ENCODE measurements at places on chromosomes 12 and 14.

- DNase-seq, result no peak
Measured at GRCh38 chr14:76097547-76097946, 54.2 kb upstream of the GPATCH2L start.

DNA sequence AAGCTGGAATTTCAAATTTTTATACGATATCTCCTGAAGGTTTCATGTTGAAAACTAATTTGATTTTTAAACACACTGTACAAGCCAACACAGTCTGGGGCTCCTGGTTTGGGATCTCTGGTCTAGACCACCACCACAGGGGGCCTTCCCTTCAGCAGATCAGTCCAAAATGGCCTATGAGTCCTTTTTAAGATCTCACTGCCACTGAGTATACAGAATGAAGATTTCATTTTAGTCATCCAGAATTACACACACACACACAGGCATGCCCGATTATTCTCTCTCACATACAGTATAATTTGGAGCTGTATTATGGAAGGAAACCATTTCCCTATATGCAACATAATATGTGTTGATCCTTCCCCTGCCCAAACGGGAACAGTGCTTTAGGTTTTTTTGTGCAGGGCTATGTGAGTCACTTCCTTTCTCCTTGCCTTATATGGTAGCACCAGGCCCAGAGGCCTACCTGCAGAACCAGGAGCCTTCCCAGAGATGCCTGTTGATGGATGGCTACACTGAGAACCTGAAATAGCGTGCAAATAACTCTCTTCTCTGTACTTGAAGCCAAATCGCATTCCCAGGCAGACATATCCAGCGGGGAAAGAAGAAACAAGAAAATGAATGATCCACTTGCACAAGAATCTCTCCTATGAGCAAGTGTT, 28.1 kb upstream of the WNK1 start:
- DNase-seq, result no peak

DNA sequence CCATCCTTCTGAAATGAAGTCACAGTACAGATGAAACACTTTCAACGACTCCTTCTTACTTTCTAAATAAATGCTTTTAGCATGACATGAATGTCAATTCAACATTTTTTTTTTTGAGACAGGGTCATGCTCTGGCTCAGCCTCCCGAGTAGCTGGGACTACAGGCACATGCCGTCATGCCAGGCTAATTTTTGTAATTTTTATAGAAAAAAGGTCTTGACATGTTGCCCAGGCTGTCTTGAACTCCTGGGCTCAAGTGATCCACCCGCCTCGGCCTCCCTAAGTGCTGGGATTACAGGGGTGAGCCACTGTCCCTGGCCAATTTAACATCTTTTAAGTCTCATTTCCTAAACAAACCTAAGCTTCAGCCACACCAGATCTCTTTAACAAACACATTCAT, 16.4 kb downstream of the GALNT6 start:
- DNase-seq, result no peak

- no peak for DNase-seq
Measured at GRCh38 chr12:88361493-88361892, 218.8 kb downstream of the KITLG start.

DNA sequence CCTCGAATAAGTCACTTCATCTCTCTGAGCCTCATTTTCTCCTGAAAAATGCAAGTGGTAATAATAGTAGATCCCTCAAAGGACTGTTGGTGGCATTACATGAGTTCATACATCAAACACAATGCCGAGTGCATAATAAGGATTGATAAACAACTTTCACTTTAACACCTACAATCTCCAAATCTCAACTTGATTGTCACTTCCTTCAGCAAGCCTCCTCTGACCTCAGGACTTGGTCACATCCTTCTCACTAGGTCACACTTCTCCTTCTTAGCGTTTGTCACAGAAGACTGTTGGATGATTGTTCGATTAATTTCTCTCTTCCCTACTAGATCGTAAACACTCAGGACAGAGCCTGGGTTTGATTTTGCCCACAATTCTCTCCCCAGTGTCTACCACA, 7.9 kb upstream of the PRKAB1 start:
- DNase-seq, result no peak

DNA sequence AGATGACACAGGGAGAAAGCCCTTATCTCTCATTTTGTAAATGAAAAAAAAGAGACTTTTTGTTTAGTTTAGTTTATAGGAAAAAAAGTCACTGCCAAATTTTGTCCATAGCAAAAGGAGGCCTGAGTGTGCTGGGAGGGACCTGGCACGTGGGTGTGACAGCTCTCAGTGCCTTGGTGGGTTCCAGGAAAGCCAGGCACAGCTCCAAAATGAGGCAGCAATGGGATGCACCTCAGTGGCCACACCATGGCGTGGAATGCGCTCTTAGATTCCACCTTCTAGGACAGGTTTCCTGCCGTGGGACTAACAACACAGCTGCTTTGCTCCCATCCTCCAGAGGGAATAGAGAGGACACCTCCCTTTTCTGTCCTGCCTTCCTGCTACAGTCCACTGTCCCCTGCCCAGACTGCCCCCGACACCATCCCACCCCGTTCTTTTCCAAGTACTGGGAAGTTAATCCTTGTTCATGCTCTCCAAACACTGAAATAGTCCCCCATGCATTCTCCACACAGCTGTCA, 207.6 kb downstream of the EMP1 start:
- DNase-seq, result no peak

DNA sequence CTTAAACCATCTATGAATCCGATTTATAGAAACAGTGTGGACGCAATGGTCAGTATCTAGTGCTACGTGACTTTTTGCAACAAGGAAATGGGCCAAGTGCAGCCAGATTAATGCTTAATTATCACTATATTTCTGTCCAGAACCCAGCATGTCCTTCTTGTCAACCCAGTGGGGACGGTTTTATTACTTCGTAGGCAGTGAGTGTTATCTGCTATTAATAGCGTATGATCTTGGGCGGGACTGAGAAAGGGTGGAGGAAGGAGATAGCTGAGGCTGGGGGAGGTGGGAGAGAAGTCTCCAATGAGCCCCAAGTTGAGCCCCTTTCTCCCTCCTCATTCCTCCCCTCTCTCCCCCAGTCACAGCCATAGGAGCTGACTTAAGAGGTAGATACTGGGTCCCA, 59.7 kb upstream of the FAM222A start:
- no peak for DNase-seq

GRCh38 chr14:61466249-61466904, 145.0 kb downstream of the PRKCH start:
- no peak for DNase-seq

DNA sequence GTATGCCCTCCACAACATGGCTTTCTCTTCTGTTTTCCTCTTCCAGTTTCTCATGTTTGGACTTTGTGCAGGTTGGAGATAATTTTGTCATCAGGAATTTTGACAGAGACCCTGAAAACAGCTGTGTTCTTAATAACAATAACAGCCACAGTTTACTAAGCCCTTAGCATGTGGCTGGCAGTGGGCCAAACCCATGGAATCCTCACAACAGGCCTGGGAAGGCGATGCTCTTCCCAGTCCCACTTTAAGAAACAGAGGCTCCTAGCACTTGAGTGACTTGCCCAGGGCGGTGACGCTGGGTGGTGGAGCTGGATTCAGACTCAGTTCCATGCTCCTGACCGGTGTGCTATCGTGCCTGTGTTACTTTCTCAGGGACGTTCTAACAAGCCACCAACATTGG, 20.1 kb upstream of the PLEKHG3 start:
- DNase-seq, result no peak

DNA sequence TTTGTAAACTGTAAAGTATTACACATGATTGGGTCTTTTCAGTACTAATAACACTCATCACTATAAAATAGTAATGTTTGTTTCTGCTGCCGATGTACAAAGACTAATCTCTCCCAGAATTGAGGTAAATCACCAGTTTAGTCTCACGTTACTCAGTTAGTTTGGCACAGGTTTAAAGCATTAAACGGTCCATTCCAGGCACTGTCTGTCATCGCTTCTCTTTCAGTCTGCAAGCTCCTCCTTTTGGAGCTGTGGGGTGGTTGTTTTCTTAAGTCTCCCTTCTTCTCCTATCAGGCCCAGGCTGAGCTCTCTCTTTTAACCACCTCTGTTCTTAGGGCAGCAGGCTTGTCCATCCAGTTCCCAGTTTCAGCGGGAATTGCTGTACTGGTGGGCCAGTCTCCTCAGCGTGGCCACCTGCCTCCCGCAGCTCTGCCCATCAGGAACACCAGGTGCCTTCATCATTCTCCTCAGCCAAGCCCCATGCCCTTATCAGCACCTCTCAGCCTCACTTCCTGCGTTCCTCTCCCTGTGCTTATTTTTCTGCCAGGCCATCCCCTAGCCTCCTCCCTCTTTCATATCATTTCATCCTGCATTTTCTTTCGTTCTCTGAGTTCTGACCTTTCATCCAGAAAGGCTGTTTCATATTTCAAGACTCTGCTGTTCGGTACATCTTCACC, 149.0 kb downstream of the TGFB3 start:
- no peak for DNase-seq

GRCh38 chr12:76462668-76463224, 96.8 kb downstream of the OSBPL8 start:
- DNase-seq, result no peak

DNA sequence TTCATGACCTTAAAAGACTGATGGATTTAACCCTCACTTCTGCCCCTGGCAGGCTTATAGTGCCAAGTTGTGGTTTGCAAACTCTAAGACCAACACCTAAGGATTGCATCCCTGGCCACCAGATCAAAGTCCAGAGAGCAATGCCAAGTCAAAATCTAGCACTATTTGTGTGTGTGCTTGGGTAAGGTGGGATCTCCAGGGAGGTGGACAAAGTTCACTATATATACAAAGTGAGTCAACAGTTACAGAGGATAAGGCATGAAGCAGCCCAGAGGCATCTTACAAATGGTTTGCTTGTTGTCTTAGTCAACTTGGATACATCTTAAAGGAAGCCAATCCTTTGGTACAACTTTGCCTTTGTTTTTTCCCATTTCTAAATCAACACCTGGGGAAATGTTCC, 137.3 kb downstream of the MSRB3 start:
- DNase-seq, result no peak

GRCh38 chr14:81889529-81889928, 355.9 kb upstream of the SEL1L start:
- no peak for DNase-seq

- DNase-seq, result no peak
Measured at GRCh38 chr14:68507544-68508081, 285.3 kb downstream of the ZFP36L1 start.

GRCh38 chr14:31934767-31935266, 142.3 kb upstream of the ARHGAP5 start:
- no peak for DNase-seq

- no peak for DNase-seq
Measured at GRCh38 chr12:42162965-42163364, 18.3 kb upstream of the GXYLT1 start.

GRCh38 chr14:79660053-79660939, 551.0 kb downstream of the DIO2 start:
- no peak for DNase-seq

- no peak for DNase-seq
Measured at GRCh38 chr14:61345151-61345482, 23.7 kb downstream of the PRKCH start.

- no peak for DNase-seq
Measured at GRCh38 chr14:50717811-50718210, 49.7 kb upstream of the SAV1 start.

- DNase-seq, result no peak
Measured at GRCh38 chr14:105021656-105022275, 883 bp upstream of the CDCA4 start.

- DNase-seq, result no peak
Measured at GRCh38 chr14:37480446-37481290, 114.4 kb downstream of the FOXA1 start.

DNA sequence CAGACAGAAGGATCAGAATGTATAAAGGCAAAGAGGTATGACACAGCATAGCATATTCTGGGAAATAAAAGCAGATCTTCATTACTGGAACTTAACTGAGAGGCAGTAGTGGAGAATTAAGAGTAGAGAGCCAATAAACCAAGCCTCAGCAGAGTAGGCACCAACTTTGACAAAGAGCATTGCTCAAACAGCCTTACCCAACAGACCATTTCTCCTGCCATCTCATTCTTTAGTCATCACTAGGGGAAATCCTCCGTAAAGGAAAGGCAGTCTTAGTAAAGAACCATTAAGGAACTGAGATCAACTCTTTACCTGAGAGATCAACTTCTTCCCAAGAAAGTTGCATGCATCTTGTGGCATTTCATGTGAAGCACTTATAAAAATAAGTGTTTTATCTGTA, 36.6 kb downstream of the SENP1 start:
- DNase-seq, result no peak

DNA sequence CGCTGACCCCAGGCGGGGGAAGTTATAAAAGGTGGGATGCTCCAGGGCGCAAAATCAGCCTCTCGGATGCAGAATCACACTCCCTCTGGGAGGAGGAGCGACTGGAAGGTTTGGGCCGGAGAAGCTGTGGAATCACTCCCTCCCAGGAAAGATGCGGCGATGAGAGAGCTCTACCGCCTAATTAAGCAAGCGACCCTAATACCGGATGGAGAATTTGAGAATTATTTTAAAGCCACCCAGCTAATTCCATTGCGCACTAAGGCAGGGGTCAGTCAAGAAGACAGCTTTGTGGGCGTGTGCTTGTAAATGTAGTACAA, 1.9 kb downstream of the COL2A1 start:
- no peak for DNase-seq

GRCh38 chr12:124286414-124286813, 8.5 kb upstream of the RFLNA start:
- DNase-seq, result no peak

DNA sequence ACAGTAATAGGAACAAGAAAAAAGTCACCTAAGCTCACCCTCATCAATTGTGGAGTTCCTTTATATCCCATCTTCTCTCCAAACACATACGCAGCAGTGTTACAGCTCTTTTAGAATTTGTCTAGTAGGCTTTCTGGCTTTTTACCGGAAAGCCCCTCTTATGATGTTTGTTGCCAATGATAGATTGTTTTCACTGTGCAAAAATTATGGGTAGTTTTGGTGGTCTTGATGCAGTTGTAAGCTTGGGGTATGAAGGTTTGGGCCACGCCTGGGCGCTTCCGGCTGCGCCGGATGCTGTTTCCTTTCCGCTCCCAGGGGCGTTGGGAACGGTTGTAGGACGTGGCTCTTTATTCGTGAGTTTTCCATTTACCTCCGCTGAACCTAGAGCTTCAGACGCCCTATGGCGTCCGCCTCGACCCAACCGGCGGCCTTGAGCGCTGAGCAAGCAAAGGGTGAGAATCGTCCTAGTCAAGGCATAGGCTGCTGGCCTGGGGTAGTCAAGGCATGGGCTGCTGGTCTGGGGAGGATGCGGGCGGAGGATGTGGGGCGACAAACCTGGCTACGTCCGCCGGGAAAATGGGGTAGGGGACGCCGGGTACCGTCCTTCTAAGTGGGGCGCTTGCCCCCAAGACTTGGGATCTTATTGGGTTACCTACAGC, at the start of the genes C12orf57 and RNU7-1:
Gene C12orf57 (plus strand): TSS at position 301 of the 659 bp plus-strand sequence. CDS start 100 bp downstream, at position 401.
Gene RNU7-1 (plus strand): TSS at position 95 of the 659 bp plus-strand sequence.
- no peak for DNase-seq
